WTC11 (cell line): ENCODE measurements at places on chromosomes 2 and 18. TPM values are rescaled to one million over a fixed set of nuclear protein-coding genes. Genes with fewer than 3 reads are reported as not detected.

- peaks cover 24% of the 10 kb centered on the region for H3K4me1 ChIP-seq
- H3K27me3 ChIP-seq: 0 out of 2 replicates have a peak, but pooled peaks cover under 1% of the 10 kb centered on the region
- no peak for DNase-seq
- no peak overlapping the region for H3K27ac ChIP-seq
Measured at GRCh38 chr18:74152857-74153256, 4.5 kb downstream of the TIMM21 start.

GRCh38 chr2:206526416-206526815, 83.1 kb downstream of the ADAM23 start:
- no peak for DNase-seq
- H3K4me1 ChIP-seq: peaks cover 14% of the 10 kb centered on the region
- no peak overlapping the region for H3K4me3 ChIP-seq
- H3K27me3 ChIP-seq: no peaks in the 10 kb centered on the region

GRCh38 chr2:224410946-224411561, 9.1 kb upstream of the FAM124B start:
- no peaks in the 10 kb centered on the region; the same call in none of the 2 replicates for H3K27me3 ChIP-seq
- H3K36me3 ChIP-seq: peaks cover 6% of the 10 kb centered on the region
- peaks cover 3% of the 10 kb centered on the region; the same call in 1 of the 2 replicates for H3K4me1 ChIP-seq
- H3K4me3 ChIP-seq: no peak overlapping the region
- DNase-seq: no peak

The CRIM1 gene
- 24.1 to 25.1 TPM (median 24.3 TPM) in 3 replicates for total RNA-seq

The AFF3 gene
- total RNA-seq: 1.1 to 1.2 TPM (median 1.2 TPM) in 3 replicates
